ENCODE measurements at places on chromosomes 2 and 18.
A peak's percentile ranks its signal among the peaks of the same experiment; 100 is the strongest.

- peak; percentile 60 for DNase-seq
These were observed 1.2 kb upstream of the EMX1 start for GRCh38 chr2:72915907-72916742.

DNA sequence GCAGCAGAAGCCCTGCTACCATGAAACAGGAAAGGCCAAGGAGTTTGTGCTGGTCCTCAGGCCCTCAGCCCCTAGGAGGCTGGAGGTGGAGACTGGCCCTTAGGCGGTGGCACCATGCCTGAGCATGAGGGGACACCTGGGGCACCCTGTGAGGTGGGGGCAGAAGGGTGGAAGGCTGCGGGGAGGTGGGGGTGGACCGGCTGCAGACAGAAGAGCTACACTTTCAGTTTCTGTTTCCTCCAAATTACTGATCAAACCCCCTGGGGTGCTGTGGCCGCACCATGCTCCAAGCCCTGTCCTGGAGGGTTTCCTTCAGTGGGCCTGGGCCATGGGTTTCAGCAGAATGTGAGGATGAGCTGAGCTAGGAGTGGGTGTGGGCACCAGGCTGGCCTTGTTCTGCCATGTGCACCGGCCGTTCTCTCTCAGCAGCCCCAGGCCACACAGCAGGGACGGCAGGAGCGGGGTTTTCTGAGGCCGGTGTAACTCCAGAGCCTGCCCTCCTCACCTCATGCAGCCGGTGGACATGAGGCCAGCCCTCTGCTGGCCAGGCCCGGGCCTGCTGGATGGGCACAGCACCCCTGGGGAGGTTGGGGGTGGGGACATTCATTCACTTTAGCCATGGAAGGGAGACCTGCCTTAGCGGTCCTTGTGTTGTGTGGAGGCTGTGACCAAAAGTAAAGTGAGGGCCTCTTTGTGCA lies 51.5 kb downstream of the PLEKHB2 start:
- DNase-seq, result no peak

- no peak for DNase-seq
These were observed 151.4 kb downstream of the TWIST2 start for GRCh38 chr2:238999291-238999741.

DNA sequence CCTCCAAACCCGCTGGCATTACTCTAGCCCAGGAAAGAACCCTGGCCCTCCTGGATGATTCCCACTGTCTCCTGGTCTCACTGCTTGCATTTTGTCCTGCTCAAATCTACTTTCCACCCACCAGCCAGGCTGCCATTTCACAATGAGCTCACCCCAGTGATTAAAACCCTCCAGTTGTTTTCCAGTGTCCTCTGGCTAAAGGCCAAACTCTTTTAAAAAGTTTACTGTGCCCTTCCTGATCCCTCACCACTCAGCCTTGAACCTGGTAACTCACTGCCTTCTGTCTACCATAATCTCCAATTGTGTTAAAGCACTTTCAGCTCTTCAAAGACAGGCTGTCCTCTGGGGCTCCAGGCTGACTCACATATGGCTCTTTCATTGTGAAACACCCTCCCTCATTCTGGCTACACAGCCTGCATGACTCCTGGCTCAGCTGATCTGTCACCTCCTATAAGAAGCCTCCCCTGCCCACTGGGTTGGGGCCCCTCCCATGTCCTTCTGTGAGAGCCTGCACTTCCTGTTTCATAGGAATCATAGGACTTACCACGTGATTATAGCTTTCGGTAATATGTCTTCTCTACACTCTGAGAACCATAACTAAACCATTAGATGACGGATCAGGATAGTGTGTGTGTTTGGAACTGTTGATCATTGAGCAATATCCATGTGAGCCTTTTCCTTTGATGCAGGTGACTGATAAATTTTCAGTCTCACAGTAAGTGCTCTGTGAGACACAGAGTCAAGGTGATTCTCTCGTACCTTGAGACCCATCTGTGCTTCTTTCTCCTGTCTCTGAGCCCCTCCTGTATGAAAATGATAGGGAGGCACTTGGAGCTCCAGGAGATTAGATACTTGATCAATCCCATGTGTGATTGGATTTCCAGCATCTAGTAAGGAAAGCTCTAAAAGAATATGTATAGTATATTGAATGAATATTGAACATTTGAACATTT lies 590.8 kb upstream of the ID2 start:
- peak; percentile 76 for DNase-seq

- no peak for DNase-seq
These were observed 89.9 kb downstream of the GULP1 start for GRCh38 chr2:188381614-188382013.

- no peak for DNase-seq
These were observed 247.8 kb upstream of the SESTD1 start for GRCh38 chr2:179512281-179513035.

- no peak for DNase-seq
These were observed 22.9 kb upstream of the GRB14 start for GRCh38 chr2:164644036-164644700.

DNA sequence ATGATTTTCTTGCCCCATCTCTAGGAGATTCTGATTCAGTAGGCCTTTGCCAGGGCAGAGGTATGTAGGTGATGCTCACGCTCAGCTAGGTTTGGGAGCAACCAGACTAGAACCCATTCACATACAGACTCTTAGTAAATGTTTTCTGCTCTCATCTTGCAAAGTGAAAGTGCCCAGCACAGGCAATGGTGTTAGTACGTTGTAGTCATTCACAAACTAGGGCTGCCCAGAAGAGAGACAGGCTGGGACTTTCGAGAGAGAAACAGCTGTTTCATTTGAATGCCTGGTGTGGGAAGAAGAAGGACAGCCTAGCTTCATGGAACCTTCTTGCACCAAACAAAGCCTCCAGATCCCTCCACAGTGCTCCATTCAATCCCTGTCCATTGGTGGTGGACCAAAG lies 19.4 kb downstream of the DDX18 start:
- no peak for DNase-seq

GRCh38 chr18:60873708-60874107 lies 459.5 kb upstream of the CDH20 start:
- DNase-seq, result no peak

- no peak for DNase-seq
These were observed 4.3 kb upstream of the CAVIN2 start for GRCh38 chr2:191851158-191851557.

- DNase-seq, result no peak
These were observed 402.3 kb upstream of the SLC14A2 start for GRCh38 chr18:45213040-45213333.

- DNase-seq, result no peak
These were observed 181.2 kb upstream of the REV1 start for GRCh38 chr2:99670768-99671734.

DNA sequence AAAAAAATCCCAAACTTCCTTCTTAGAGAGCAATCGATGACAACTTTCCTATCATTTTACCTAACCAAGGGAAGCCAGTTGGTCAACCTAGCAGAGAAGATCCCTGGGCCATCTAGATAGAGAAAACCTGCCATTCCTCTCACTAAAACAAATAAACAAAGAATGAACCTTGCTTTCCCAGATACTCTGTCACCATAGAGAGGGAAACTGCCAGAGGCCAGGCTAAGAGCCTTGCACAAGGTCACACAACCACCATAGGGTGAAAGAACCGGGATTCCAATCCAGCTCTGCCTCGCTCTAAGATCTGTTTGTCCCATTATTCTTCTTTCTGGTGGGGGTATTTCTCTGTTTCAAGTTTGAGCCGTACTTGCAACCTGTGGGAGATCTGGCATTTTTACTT lies 154.6 kb downstream of the CYRIA start:
- no peak for DNase-seq

- no peak for DNase-seq
These were observed 31.3 kb upstream of the TMEM131 start for GRCh38 chr2:98026927-98027522.

GRCh38 chr2:172843902-172844715 lies 108.5 kb downstream of the RAPGEF4 start:
- DNase-seq, result no peak

DNA sequence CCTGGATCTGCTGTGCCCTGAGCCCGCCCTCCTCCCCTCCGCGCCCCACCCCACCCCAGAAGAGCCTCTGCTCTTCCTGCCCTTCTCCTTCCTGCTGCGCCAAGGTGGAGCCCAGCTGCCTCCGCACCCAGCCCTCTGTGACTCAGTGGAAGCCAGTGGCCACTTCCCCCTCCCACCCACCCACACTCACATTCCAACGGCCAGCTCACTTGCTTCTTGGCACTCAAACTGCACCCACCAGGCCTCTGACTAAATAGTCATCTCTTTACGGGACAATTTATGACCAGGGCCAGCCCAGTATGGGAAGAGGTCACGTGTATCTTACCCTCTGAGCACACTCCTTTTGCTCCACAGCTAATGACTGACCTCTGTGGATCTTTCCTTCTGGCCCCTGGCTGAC lies 150.4 kb upstream of the SLC1A4 start:
- DNase-seq, result no peak

- DNase-seq, result no peak
These were observed 117.7 kb downstream of the CCBE1 start for GRCh38 chr18:59579509-59579908.

- DNase-seq, result no peak
These were observed 36.0 kb upstream of the GALNT5 start for GRCh38 chr2:157221394-157221988.

DNA sequence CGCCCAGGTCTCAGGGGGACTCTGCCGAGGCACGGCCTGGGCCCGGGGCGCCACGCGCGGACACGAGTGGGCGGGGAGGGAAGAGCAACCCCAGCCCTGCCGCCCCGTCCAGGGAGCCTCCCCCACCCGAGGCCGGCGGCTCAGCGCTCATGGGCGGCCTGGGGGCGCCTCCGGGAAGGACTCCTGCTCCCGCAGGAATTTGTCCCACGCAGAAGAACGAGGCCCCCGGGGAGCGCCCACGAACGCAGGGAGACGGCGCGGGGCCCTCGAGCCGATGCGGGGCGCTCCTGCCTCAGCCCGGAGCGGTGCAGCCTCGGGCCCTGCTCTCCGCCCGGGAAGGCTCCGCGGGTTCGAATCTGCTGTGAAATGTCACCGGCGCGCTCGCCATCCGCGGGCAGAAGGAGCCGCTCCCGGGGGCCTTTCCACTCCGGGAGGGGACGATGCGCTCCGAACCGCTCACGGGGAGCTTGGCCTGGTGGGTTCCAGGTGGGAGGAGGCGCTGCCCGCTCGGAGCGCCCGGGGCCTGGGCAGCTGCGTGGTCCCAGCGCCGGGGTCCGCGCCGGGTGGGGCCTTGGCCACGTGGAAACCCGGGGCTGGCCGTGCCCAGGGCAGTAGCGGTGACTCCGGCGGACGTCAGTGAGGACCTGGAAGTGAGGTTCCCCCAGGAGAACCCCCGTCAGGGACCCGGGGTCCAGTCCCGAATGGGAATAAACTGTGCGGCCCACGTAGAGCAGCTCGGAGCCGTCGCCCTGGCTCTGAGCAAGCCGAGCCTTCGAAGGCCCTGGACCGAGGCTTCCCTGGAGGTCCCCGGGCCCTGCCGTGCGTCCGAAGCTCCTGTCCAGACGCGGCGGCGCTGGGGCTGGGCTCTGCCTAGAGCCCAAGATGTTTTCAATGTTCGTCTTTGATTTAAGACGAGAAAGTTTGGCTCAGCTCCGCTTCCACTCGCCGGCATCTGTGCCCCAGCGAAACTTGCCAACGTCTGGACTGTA lies 41.4 kb upstream of the CTDP1 start:
- no peak for DNase-seq

DNA sequence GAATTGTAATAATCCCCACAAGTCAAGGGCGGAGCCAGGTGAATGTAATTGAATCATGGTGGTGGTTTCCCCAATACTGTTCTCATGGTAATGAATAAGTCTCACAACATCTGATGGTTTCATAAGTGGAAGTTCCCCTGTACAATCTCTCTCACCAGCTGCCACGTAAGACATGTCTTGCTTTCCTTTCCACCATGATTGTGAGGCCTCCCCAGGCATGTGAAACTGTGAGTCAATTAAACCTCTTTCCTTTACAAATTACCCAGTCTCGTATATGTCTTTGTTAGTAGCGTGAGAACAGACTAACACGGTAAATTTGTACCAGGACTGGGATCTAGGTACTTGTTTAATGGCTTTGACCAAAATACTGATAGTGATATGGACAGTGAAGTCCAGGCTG lies 744.3 kb upstream of the REG3G start:
- no peak for DNase-seq

DNA sequence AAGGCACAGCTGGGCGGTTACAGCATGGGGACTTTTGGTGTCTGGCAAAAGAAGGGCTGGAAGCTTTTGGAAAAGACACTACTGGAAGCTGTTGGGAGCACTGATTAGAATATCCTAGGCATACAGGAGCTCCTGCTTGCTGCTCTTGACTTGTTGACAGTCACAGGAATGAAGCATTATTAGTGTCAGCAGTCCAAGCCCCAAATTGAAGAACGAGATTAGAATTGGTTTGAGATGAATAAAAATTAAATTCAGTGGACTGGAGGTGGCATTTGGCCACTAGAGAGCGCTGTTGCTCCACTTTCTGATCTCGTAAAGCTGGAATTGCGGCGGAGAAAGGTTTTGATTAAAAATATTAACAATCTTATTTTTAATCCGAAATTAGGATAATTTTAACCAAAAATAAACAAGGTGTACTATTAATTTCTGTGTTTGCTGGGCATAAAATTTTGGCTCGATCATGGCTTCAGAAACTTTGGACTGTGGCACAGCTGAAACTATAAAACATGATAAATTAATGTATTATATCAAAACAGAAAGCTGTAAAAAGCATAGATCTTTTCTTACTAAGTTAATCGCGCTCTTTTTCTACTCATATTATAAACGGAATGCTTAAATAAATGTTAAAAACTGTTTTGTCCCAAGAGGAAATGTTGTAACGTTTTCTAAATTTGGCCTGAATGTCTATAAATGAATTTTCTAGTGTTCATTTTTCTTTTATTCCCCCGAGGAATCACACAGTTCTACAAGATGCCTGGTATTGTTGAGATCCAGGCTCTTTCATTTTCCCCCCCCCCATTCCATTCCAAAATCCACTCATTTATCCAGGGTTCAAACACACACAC lies 2.4 kb upstream of the HOXD8 start:
- peak; percentile 83 for DNase-seq

DNA sequence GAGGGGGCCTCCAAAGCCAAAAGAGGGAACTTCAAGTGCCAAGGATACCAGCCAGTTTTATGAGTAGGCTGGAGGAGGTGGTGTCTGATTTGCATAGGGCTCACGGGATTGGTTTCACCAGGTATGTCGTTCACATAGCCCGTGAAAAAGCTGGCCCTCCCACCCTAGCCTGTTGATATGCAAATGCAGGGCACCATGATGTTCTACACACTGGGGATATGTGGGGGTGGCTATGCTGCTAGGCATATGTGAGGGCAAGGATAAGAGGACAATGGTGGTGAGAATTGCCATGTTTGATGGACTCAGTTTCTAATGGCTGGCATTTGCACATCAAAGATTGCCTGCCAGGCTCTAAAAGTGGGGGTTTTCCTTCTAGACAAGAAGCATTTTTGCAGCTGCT lies 378.6 kb downstream of the DPP10 start:
- DNase-seq, result no peak
